ENCODE measurements at places on chromosomes 5 and 9. TPM values are rescaled to one million over a fixed set of nuclear protein-coding genes. Genes with fewer than 3 reads are reported as not detected.

GRCh38 chr5:66074901-66075300 lies 69.2 kb upstream of the SREK1 start:
- no peaks in the 10 kb centered on the region for H3K4me1 ChIP-seq
- H3K27me3 ChIP-seq, result no peaks in the 10 kb centered on the region
- no peak for DNase-seq
- no peak overlapping the region for H3K4me3 ChIP-seq

DNA sequence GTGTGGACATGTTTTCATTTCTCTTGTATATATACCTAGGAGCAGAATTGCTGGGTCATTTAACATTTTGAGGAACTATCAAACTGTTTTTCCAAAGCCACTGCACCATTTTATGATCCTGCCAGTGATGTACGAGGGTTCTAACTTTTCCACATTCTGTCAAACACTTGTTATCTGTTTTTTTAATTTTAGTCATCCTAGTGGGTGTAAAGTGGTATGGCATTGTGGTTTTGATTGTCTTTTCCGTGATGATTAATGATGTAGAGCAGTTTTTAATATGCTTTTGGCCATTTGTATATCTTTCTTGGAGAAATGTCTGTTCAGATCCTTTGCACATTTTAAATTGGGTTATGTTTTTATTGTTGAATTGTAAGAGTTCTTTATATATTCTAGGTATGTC lies 107.0 kb downstream of the MELK start:
- no peaks in the 10 kb centered on the region for H3K36me3 ChIP-seq
- no peak overlapping the region for H3K4me3 ChIP-seq
- no peaks in the 10 kb centered on the region for H3K27me3 ChIP-seq
- no peak overlapping the region for H3K27ac ChIP-seq
- no peaks in the 10 kb centered on the region for H3K4me1 ChIP-seq
- no peak for DNase-seq

- no peaks in the 10 kb centered on the region for H3K4me1 ChIP-seq
- no peaks in the 10 kb centered on the region for H3K27me3 ChIP-seq
- H3K36me3 ChIP-seq, result no peaks in the 10 kb centered on the region
Observed at GRCh38 chr9:93197670-93198069, 13.7 kb downstream of the WNK2 start.

DNA sequence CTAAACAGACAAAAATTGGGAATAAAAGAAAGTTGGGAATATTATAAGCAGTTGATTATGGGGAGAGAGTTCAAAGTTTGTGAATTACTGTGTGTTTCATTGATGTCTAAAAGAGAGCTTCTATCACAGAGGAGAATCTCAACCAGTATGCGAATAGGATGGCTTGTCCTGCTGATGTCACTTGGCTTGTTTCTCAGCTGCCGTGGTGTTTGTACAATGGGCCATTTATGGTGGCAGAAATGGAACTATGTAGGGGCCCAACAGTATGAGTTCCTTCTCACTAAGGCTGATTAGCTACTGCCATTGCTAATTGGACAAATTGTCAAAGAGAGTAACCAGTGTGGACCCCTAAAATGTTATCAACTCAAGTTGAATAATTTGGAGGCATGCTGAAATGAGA lies 103.9 kb downstream of the ST8SIA4 start:
- no peak overlapping the region for H3K27ac ChIP-seq
- DNase-seq, result no peak
- H3K27me3 ChIP-seq, result no peaks in the 10 kb centered on the region
- H3K4me1 ChIP-seq, result no peaks in the 10 kb centered on the region
- H3K36me3 ChIP-seq, result no peaks in the 10 kb centered on the region

The CER1 gene
- not detected for total RNA-seq
